Muscle of back (tissue), 13 donors: ENCODE measurements at places on chromosomes 12 and 14. TPM values are rescaled to one million over a fixed set of nuclear protein-coding genes. Genes with fewer than 3 reads are reported as not detected.

- DNase-seq = no peak
Measured at GRCh38 chr12:131434208-131435125, 276.4 kb upstream of the SFSWAP start.

- no peak for DNase-seq
Measured at GRCh38 chr14:58292187-58292586, 6.2 kb upstream of the ARID4A start.

GRCh38 chr14:33343016-33343415, 404.3 kb downstream of the NPAS3 start:
- DNase-seq = peak; percentile 37

- DNase-seq = no peak
Measured at GRCh38 chr14:33777681-33778080, 173.2 kb downstream of the EGLN3 start.

Gene KIF26A
- 4.6 TPM for polyA plus RNA-seq

Gene FAM90A1
- 1.4 TPM for polyA plus RNA-seq

DNA sequence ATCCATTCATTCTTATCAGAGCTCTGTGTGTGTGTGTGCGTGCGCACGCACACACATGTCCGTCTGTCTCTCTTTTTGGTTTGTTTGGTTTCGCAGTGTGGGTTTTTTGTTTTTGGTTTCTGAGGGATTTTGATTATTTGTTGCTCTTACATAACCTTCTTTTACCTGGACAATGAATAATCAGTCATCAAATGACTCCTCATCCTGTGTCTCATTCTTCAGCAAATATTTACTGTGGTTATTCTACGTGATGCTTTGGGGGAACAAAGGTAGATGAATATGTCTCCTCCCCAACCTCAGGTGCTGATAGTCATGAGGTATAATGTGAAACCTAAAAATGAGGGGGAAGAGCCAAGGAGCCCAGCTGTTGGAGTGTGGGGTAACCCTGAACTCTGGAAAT, 92.4 kb downstream of the SAMD4A start:
- no peak for DNase-seq

Gene PFKM
- 260 TPM for polyA plus RNA-seq

DNA sequence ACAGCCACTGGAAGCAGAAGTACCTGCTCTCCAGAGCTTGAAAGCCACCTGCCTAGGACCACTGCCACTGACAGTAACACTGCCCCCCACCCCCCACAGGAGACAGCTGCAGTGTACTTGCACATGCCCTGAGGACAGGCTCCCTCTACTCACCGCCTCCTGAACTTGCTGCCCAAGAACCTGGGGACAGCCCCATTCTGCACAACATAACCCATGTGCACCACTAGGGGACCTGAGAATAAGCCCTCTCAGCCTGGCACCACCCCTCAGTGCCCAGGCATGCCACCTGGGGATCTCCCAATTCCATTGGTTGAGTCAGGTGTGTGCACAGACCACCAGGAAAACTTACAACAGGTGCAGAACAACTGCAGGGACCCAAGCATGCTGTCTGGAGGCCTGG, 67.1 kb upstream of the KIF21A start:
- DNase-seq = no peak
